ENCODE measurements at places on chromosomes 11 and 22.

GRCh38 chr11:1157341-1157644, 460 bp upstream of the MUC5AC start:
- DNase-seq = no peak

- DNase-seq = no peak
Measured at GRCh38 chr11:707817-708420, 1.9 kb downstream of the EPS8L2 start.

DNA sequence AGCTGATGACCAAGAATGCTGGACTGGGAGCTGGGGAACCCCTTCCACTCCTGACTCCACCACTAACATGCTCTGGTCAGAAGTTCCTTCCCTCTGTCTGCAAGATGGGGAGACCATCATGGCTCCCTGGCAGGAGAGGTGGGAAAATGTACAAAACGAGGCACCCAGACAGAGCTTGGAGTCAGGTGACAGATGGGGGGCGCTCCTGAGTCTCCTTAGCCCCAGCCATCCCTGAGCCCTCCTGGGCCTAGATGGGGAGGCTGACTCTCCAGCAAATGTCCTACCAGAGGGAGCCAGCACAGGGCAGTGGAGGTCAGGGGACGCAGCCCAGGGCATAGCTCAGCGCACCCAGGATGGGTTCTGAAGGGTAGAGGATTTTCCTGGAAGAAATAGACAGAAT, 20.0 kb downstream of the KCNJ4 start:
- no peak for DNase-seq

- DNase-seq = no peak
Measured at GRCh38 chr11:79344753-79345294, 96.0 kb downstream of the TENM4 start.

DNA sequence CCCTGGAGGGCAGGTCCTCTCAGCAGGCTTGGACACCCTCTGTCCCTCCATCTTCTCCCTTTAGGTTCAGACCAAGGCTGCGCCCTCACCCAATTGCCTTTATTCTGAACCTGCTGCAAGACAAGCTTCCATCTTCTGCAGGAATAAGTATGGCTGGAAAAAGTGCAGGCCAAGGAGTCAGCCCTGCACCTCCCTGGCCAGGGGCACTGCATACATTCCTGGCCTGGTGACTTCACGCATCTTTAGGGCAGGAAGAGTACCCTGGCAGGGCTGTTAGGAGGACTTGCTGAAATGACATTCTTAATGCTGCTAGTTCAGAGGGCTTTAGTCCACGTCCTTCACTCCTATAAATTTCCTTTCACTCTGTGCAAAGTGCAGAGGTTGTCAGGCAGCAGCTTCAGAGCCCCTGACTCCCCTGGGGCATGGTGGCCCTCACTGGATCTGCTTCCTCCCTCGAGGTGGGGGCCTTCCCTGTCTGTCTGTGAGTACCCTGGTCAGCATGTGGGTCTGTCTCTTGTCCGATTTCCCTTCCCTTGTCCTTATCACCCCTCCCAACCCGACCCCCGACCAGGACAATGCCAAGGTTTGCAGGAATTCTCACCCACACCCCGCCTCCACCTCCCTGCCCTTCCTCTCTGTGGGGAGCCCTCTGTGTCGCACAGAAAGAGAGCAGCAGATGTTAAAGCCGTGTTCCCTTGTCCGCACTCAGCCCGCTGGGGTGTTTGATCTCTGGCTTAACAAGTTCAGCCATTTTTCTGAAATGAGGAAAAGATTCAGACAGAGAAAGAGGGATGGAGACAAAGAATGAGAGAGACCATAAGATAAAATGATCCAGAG, 124.5 kb upstream of the SYT13 start:
- no peak for DNase-seq

GRCh38 chr11:118605116-118605867, 2.1 kb upstream of the PHLDB1 start:
- no peak for DNase-seq

DNA sequence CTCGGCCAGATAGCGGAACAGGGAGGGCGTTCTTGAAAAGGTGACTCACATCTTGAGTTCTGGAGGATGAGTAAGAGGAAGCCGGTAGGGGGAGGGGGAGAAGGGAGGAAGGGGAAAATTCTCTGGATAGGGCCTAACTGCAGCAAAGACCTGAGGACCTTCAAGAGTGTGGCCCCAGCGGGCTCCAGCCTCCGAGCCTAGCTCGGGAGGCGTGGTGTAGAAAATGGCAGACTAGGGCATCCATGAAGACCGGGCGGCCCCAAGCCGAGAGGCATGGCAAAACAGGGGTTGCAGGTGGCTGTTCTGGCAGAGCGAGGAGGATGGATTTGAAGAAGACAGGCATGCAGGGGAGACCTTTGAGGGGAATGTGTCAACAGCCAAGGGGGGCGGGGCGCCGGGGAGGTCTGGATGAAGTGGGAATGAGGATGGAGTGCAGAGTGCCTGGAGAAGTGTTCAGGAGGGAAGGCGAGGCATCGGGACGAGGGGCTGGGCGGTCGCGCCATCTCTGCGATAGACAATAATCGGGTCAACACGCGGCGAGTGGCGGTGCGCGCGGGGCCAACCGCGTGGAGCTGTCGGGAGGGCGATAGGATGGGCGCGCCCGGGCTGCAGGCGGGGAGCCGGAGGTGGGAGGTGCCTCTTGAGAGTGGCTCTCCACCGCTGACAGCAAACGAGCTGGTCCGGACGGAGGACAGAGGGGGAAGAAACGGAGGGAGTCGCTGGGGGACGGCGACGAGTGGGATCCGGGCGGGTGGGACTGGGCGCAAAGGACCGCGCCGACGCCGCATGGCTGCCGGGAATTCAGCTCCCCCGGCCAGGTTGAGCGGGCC, 40.0 kb upstream of the CREB3L1 start:
- DNase-seq = no peak

- no peak for DNase-seq
Measured at GRCh38 chr22:32249231-32249630, 5.9 kb downstream of the SLC5A4 start.

DNA sequence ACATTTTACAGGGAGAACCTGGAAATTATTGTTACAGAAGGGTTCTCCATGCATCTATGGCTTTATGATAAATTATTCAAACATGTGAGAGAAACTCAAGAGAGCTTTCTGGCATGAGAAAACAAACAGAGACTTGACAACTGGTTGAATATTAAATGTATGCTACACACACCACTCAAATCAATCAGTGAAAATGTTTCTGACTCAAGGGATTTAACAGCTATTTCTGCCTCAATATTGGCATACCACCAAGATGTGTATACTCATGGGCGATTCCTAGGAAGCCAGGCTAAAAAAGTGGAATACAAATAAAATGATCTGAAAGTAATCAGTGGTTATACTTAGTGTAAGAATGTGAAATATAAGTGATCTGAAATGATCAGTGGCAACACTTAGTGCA, 15.8 kb upstream of the OR51T1 start:
- no peak for DNase-seq

GRCh38 chr11:9507277-9507580, 46.4 kb downstream of the ZNF143 start:
- DNase-seq = no peak

DNA sequence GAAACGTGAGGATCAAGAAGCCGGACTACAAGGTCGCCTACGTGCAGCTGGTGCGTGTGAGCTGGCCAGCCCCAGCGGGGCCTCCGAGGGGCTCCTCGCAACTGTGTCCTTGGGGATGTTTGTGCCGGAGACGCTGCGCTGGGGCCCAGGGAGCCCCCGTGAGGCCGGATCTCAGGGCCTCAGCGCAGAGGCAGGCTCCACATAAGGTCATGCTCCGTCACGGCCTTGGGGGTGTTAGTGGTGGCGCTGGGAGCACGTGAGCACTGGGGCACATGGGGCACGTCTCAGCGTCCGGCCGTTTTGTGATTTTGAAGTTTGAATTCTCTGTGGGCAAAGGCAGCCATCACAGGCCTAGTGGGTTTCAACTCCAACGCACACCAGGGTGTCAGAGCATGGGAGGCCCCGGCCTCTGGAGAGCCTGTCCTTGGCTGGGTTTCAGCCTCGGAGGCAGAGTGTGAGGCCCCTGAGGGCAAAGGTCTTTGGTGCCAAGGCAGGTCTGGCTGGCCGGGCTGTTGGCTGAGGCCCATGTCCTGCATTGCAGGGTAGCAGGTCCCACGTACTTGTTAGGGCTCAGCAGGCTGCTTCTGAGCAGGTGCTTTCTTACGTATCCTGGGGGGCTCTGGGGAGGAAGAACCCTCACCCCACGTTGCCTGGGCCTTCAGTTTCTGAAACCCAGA, 5.8 kb downstream of the MRPL23 start:
- DNase-seq = no peak

- DNase-seq = no peak
Measured at GRCh38 chr11:122045181-122045586, 70.8 kb downstream of the BLID start.

- no peak for DNase-seq
Measured at GRCh38 chr22:25282671-25283561, 63.5 kb downstream of the CRYBB2 start.

DNA sequence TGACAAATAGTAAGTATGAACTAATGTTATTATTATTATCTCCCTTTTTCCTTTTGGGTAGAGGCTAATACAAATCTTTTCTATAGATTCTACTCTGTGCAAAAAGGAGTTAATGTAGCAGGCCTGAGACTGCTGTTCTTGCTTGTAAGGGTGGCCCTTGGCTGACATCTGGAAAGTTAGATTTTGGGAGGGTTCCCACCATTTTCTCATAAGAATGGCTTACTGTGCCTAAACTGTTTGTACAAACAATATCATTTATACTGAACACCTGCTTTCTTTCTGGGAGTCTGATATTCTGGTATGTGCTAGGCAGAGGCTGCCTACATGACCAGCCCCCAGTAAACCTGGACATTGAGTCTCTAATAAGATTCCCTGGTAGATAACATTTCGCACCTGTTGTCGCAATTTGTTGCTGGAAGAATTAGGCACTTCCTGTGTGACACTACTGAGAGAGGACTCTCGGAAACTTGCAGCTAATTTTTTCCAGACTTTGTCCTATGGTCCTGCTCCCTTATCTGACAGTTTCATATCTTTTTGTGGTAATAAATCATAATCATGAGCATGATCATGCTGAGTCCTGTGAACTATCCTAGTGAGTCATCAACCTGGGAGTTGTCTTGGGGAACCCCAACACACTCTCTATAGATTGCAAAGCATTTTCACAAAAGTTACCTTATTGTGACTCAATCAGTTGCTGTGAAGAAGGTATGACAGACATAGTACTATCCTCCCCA, 257.7 kb upstream of the CCDC90B start:
- no peak for DNase-seq

DNA sequence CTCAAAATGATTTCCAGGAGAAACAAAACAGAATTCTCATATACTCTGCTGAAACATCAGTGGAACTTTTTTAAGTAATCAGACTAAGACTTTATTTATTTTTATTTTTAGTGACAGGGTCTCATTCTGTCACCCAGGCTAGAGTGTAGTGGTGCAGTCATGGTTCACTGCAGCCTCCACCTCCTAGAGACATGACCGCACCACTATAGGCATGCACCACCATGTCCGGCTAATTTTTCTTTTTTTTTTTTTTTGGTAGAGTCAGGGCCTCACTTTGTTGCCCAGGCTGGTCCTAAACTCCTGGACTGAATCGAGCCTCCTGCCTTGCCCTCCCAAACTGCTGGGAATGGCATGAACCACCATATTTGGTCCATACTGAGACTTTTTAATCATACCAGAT, 42.9 kb downstream of the PRDM10 start:
- no peak for DNase-seq

- DNase-seq = no peak
Measured at GRCh38 chr11:7603031-7603781, 70.1 kb downstream of the CYB5R2 start.

DNA sequence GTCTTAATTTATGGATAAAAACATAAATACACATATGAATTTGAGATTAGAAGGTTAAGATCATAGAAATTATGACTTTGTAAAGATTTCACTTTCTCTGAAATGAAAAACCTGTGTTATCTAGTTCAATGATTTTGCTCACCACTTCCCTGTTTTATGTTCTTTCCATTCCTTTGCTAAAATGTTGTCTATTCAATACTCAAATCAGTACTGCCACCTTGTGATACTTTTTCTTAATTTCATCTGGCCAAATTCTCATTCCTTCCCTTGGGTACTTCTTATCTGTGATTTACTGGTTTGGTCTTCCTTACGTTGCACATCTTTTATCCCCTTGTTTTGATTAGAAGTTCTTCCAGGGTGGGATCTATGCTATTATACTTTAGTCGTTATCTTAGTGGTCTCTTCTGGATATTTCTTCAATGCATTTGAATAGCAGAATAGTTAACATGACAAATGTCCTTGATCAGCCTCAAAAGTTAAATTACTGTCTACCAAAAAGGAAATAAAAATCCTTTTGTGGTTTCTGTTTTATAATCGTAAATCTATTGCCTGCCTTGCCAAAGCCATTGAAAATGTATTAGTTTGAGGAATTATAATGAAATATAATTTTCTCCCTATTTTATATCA, 197.0 kb downstream of the PGR start:
- no peak for DNase-seq

DNA sequence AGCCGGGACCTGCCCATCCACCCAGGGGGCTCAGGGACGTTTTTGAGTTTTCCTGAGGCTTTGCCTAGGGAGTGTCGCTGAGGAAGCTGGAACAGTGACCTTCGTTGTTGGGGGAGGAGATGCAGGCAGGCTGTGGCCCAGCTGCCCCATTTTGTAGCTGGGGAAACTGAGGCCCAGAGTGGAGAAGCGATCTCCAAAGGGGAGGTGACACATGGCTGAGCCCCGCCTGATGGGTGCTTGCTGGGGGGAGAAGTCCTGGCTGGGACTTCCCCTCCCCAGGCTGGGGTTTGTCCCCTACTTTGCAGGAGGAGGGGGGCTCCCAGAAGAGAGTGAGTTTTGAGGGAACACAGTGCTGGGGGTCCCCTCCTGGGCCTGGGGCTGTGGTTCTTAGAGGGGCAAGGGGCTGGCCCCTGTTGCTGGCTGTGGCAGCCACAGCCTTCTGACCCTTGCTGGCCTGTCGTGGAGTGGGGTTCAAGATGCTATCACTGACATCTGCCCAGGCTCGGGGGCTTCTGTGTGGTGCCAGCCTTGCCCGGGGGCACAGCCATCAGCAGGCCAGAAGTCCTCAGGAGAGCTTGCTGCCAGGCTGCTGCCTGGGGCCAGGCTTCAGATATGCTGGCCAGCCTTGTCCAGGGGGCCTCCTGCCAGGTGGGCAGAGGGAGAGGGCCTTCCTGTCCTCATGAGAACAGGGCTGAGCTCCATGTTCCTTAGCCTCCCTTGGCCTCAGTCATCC, 21.4 kb downstream of the KCNQ1 start:
- DNase-seq = no peak

DNA sequence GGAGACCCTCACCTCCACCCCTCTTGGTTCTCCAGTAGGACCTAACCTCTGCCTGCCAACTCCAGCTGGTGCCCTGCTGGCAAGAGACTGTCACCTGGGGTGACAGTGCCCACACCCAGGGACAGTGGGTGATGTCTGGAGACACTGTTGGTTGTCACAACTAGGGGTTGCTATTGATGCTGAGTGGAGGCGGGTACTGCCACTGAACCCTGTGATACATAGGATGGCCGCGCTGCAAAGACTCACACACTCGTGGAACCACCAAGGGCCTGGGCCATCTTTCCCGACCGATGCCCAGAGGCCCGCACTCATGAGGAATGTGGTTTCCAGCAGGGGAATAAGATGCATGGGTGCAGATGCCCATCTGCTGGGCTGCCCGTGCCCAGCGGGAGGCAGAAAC, 143.2 kb downstream of the SHANK2 start:
- no peak for DNase-seq

- no peak for DNase-seq
Measured at GRCh38 chr11:29005401-29005980, 897.3 kb downstream of the METTL15 start.

- DNase-seq = no peak
Measured at GRCh38 chr11:69055598-69056516, 7.1 kb downstream of the TPCN2 start.
